ENCODE measurements at places on chromosomes 1 and 21. TPM values are rescaled to one million over a fixed set of nuclear protein-coding genes. Genes with fewer than 3 reads are reported as not detected.

DNA sequence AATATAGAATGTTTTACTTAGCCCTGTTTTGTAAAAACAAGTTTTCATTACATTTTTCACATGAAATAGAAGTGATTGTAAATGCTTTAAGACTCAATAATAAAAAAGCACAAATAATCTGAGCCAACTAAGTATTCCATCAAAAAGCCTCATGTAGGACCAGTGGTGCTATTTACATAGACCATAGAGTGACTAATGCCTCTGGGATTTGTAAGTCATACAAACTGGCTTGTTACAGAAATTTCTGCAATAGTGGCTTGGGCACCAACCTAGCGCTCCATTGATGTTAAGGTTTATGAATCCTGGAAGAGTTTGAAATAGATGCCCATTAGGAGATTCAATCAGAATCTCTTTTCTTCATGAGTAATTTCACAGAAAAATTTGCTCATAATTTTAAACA, 31.9 kb downstream of the ZMYM1 start:
- H3K36me3 ChIP-seq: peaks cover 9% of the 10 kb centered on the region
- H3K4me1 ChIP-seq: peaks cover 4% of the 10 kb centered on the region
- H3K27me3 ChIP-seq: no peaks in the 10 kb centered on the region
- DNase-seq: no peak
- no peak overlapping the region for H3K27ac ChIP-seq

The AMY1B gene
- total RNA-seq: not detected

DNA sequence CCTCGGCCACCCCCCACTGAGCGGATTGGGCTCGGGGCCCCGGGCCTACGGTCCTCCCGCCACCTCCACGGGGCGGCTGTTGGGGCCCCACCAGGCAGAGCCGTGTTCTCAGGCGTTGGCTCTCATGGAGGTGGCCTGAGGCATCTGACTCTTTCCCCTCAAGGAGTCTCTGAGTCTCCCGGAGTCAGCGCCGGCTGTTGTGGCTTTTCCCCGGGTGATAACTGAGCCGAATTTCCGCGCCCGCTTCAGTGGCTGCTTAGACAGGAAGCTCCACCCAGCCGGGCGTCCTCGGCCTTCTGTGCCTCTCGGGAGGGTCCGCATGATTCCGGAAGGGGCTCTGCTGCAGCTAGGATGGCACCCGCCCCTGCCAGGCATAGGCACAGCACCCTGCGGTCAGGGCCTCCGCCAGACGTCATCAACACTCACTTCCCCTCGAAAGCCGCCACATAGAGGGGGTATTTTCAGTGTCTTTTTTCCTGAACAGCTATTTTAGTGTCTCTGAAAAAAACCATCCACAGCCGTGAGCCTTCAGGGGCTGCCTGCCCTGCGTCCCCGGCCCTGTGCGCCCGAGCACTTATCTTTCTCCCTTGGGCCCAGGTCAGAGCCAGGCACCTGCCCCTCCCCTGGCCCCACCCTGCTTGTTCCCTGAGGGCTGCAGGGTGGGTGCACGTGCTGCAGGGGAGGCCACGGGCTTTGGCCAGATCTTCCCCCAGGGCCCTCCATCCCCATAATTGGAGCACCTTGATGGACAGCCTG, 72.9 kb downstream of the SKI start:
- peak overlapping the region; percentile 74 for H3K4me3 ChIP-seq
- peaks cover 41% of the 10 kb centered on the region for H3K4me1 ChIP-seq
- no peaks in the 10 kb centered on the region for H3K27me3 ChIP-seq
- H3K27ac ChIP-seq: peak overlapping the region; percentile 97
- peak; percentile 94 for DNase-seq
- peaks cover 9% of the 10 kb centered on the region for H3K36me3 ChIP-seq

The B3GALT5 gene
- not detected for total RNA-seq

The PGLYRP4 gene
- total RNA-seq: not detected

DNA sequence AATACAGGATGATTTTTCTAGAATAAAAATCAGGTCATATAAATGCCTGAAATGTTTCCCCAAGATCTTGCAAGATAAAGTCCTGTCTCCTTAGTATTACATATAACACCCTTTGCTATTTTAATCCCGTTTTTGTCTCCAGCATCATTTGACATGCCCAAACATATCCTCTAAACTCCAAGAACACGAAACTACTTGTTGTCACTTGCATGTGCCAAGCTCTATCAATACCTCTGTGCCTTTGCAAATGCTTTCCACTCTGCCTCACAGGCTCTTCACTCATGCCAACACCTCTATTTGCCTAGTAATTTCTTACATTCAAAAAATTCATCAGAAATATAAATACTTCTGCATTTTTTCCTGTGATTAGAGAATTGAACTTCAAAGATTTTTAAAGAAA, 37.9 kb downstream of the LRRIQ3 start:
- H3K4me3 ChIP-seq: no peak overlapping the region
- H3K27me3 ChIP-seq: no peaks in the 10 kb centered on the region
- no peak for DNase-seq
- no peak overlapping the region for H3K27ac ChIP-seq

GRCh38 chr1:27044613-27045151, 32.0 kb upstream of the TENT5B start:
- H3K36me3 ChIP-seq: no peaks in the 10 kb centered on the region
- H3K4me1 ChIP-seq: peaks cover 22% of the 10 kb centered on the region
- peak overlapping the region; percentile 75 for H3K4me3 ChIP-seq
- peak overlapping the region; percentile 73 for H3K27ac ChIP-seq

The CD5L gene
- not detected for total RNA-seq

- H3K4me1 ChIP-seq: no peaks in the 10 kb centered on the region
- H3K27me3 ChIP-seq: peaks cover 3% of the 10 kb centered on the region
- no peaks in the 10 kb centered on the region for H3K36me3 ChIP-seq
- H3K4me3 ChIP-seq: no peak overlapping the region
- DNase-seq: no peak
Observed at GRCh38 chr21:31803039-31804007, 69.5 kb upstream of the HUNK start.

GRCh38 chr1:236998546-236998945, 5.7 kb downstream of the MT1HL1 start:
- H3K4me3 ChIP-seq: no peak overlapping the region
- no peaks in the 10 kb centered on the region for H3K27me3 ChIP-seq
- no peak overlapping the region for H3K27ac ChIP-seq
- no peaks in the 10 kb centered on the region for H3K36me3 ChIP-seq

GRCh38 chr1:67957066-67957465, 93.4 kb downstream of the DIRAS3 start:
- no peaks in the 10 kb centered on the region for H3K36me3 ChIP-seq
- H3K27ac ChIP-seq: no peak overlapping the region
- H3K27me3 ChIP-seq: peaks cover 3% of the 10 kb centered on the region

DNA sequence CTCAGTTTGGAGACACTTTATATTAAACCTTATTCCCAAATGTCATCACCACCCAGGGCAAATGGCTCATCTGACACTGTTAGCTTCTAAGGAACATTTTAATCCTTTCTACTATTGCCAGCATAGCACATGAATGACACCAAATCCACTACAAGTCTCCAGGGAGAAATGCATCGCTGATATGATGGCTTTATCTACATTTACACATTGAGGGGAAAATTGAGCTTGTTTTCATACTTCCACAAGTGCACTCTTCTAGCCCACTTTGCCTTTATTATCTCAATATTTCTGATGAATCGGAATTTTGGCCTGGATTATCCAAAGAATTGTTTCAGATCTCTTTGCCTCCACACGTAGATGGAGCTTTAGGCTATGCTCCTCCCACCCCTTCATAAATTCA, 75.4 kb downstream of the RUNX1 start:
- peak overlapping the region; percentile 57 for H3K4me3 ChIP-seq
- H3K27ac ChIP-seq: peak overlapping the region; percentile 82
- H3K4me1 ChIP-seq: peaks cover 73% of the 10 kb centered on the region
- no peak for DNase-seq

The C4BPB gene
- total RNA-seq: 1.1 TPM

DNA sequence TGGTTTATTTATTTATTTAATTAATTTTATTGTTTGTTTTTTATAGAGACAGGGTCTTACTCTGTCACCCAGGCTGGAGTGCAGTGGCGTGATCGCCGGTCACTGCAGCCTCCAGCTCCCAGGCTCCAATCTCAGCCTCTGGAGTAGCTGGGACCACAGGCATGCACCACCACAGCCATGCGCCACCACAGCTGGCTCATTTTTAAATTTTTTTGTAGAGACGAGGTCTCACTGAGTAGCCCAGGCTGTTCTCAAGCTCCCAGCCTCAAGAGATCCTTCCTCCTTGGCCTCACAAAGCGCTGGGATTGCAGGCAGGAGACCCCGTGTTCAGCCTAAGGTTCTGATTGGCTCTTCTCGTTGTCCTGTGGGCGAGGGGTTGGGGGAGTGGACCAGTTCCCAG, 22.1 kb downstream of the UMODL1 start:
- H3K4me3 ChIP-seq: no peak overlapping the region
- no peaks in the 10 kb centered on the region for H3K36me3 ChIP-seq
- H3K27ac ChIP-seq: no peak overlapping the region
- peaks cover 6% of the 10 kb centered on the region for H3K4me1 ChIP-seq

GRCh38 chr21:37765221-37765900, 150.9 kb downstream of the KCNJ6 start:
- H3K4me1 ChIP-seq: no peaks in the 10 kb centered on the region
- no peak overlapping the region for H3K4me3 ChIP-seq
- DNase-seq: no peak
- no peak overlapping the region for H3K27ac ChIP-seq
- no peaks in the 10 kb centered on the region for H3K36me3 ChIP-seq
- H3K27me3 ChIP-seq: no peaks in the 10 kb centered on the region

- H3K27ac ChIP-seq: no peak overlapping the region
- peaks cover 68% of the 10 kb centered on the region for H3K27me3 ChIP-seq
- H3K4me1 ChIP-seq: peaks cover 2% of the 10 kb centered on the region
- H3K4me3 ChIP-seq: no peak overlapping the region
- DNase-seq: no peak
Observed at GRCh38 chr1:47510282-47510811, 72.5 kb downstream of the FOXD2 start.

GRCh38 chr1:41358131-41359021, 2.9 kb upstream of the FOXO6 start:
- H3K27me3 ChIP-seq: peaks cover 23% of the 10 kb centered on the region
- peaks cover 11% of the 10 kb centered on the region for H3K4me1 ChIP-seq
- no peaks in the 10 kb centered on the region for H3K36me3 ChIP-seq
- no peak for DNase-seq

GRCh38 chr1:56397811-56398231, 181.5 kb downstream of the PLPP3 start:
- no peak for DNase-seq
- no peaks in the 10 kb centered on the region for H3K4me1 ChIP-seq
- no peak overlapping the region for H3K27ac ChIP-seq
- H3K27me3 ChIP-seq: no peaks in the 10 kb centered on the region
